ENCODE measurements at places on chromosomes 6 and 20.

- DNase-seq, result no peak
Measured at GRCh38 chr6:167295495-167296292, 4.6 kb downstream of the UNC93A start.

DNA sequence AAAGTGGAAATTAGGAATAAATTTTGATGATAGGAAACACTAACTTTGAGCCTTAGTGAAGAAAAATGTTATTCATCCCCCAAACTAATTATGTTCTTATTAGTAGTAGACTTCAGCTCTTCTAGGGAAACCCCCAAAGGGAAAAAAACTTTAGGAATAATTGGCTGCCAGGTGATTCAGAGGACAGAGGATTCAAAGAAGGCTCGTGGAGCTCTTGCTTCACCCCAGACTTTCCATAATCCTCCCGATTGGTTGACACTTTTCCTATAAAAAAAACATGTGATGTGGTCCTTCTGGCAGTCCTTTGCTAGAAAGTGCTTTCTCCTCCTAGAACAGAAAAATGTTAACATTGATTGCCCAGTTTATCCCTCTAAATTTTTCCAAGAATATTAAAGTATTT lies 5.6 kb upstream of the CCDC170 start:
- DNase-seq, result no peak

DNA sequence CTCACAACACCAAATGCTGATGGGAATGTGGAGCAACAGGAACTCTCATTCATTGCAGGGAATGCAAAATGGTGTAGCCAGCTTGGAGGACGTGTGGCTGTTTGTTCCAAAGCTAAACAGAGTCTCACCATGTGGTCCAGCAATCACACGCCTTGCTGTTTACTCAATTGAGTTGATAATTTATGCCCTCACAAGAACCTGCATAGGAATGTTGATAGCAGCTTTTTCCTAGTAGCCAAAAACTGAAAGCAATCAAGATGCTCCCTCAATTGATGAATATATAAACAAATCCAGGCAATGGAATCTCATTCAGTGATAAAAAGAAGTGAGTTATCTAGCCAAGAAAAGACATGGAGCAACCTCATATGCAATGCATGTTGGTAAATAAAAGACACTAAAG lies 15.6 kb upstream of the VSX1 start:
- DNase-seq, result no peak

- peak; percentile 24 for DNase-seq
Measured at GRCh38 chr6:15017261-15017660, 228.6 kb upstream of the JARID2 start.

GRCh38 chr20:37699202-37699601 lies 5.4 kb downstream of the CTNNBL1 start:
- DNase-seq, result peak; percentile 49

DNA sequence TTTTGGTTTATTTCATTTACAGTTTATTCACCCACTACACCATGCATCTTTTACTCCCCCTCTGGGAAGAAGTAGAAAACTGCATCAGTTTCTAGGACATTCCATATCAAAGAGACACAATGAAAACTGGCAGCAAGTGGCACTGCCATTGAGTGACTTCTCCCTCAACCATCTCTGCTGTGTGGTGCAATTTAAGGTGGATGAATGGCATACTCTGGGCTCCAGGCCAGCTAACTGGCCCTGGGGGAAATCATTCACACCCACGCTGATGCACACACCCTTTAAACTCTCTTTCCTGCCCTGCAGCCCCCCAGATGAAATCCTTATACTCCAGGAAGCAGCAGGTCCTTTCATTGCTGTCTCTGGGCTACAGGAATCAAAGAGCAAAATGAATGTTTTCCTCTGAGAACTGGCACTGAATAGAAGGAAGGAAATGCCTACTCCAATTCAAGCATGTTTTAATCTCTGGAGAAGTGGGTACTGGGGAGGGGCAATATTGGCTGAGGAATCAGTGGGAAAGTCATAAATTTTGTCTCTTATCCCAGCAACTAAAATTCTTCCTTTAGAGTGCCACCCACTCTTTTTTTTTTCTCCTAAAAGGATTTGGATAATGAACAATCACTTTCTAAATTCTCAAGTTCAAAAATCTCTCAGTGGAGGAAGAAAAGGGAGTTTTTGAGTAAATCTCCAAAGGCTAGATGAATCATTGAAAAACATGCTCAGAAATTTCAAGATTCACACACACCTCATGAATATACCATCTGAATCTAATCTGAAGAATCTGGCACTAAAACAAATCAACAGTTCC lies 16.9 kb upstream of the RFPL4B start:
- peak; percentile 35 for DNase-seq

DNA sequence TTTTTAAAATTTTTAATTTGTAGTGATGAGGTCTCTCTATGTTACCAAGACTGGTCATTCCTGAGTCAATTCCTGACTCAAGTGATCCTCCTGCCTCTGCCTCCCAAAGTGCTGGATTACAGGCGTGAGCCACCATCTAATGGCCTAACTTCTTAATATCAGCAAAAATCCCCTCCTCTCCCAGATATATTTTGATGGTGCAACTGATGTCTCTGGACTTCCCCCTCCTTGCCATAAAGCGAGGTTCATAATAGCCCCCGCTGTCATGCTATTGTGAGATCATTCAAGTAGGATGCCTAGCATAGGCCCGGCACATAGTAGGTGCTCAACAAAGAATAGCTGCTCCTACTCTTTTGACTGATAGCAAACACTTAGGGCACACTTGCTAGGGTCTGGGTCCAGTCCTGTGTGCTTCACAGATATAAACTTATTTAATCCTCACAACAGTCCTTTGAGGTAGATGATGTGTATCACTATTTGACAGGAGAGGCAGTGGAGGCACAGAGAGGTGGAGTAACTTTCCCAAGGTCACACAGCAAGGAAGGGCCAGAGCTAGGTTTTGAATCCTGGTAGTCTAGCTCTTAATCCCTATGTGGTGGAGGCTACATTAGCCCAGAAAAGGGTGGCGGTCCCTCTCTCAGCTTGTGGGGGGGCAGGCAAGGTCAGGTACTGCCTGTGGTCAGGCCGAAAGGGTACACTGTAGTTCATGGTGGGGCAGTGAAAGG lies 14.6 kb downstream of the SRC start:
- no peak for DNase-seq

DNA sequence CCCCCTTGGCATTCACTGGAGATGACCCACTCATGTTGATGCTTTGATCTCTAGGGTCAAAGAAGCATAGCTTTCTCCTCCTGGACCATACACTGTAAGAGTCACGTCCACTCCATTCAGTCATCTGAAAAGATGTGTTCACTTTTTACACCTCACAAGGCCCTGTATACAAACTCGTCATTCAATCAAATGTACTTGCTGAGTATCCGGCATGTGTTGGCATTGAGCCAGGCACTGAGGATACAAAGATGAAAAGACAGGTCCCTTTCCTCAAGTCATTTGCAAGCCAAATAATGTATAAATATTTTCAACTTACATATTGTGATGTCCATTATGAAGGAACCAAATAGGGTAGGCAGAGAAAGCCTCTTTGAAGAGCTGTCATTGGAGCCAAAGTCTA lies 32.6 kb upstream of the CSNK2A1 start:
- DNase-seq, result no peak

DNA sequence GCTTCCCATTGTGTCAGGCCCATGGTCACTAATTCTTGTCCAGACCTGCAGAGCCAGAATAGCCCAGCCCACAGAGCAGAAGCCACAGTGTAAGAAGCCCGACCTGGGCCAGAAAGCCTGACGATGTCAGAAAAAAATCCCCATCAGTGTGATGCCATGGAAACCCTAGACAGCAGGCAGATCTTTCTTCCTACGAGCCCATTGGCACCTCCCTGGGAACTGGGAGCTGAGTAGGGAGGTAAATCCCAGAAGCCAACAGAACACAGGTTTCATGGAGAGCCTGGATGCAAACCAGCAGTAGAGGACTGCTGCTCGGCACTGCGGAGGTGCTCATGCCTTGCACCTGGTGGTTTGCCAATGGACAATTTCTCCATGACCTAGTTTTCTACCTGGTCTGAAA lies 82.2 kb upstream of the SLC22A16 start:
- no peak for DNase-seq

- no peak for DNase-seq
Measured at GRCh38 chr6:131160254-131160758, 25.0 kb downstream of the AKAP7 start.

- no peak for DNase-seq
Measured at GRCh38 chr20:17419479-17420041, 111.6 kb downstream of the BFSP1 start.

DNA sequence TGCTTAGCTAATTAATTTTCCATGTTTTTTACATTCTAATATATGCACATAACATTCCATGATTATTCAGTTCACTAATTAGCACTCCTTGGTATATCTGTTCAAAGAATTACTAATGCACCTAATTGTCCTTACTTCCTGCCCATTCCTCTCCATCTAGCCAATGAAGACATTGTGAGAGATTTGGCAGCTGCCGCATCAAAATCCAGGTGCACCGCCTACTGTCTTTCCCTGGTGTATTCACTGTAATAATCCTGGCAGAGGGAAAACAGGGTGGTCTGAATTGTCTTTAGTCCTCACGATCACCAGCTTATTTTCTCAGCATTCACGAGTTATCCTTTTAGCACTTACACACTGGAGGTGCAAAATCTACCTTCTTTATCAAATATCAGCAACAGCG lies 61.0 kb upstream of the SCGN start:
- DNase-seq, result no peak

DNA sequence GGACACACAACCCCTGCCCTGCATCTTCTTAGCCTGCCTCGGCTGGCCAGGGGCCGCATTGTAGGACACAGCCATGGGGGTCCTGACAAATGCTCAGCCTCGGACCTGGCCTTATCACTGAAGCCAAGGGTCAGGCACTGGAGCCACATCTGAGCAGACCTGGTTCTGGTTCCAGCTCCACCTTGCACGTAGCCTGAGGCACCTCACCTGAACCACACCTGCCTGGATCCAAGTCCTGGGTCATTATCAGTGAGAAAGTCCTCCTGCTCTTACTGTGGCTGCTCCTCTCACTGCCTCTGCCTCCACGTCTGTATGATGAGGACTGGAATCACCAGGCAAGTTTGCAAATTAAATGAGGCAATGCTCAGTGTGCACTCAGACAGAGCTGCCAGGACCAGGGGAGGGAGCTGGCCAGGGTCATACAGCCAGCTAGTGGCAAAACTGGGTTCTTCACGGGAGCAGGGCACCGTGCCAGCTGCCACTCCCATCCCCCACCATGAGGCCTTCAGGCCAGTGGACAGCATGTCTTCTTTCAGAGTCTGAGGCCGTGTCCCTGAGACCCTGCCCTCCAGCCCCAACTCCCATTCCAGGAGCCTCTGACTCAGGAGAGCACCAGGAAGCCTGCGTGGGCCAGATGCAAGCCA lies 40.2 kb downstream of the MRPL14 start:
- DNase-seq, result peak; percentile 68

GRCh38 chr6:13668291-13668928 lies 43.2 kb downstream of the RANBP9 start:
- DNase-seq, result no peak

DNA sequence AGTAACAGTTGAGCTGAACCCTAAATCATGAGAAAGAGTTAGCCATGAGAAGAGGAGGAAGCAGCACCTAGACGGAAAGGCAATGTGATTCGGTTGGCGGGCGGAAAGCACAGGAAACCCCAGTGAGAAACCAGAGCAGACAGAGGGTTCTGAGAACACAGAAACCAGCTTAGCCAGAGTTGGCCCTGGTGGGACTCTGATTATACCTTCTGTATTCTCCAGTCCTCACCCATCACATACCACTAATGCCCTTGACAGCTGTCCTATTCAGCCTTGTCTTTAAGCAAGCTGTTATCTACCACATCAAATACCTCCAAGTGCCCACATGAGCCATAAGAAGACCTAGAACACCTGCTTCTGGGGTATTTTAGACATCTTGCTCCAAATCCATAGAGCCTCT lies 58.9 kb upstream of the LRRC1 start:
- no peak for DNase-seq

- DNase-seq, result no peak
Measured at GRCh38 chr20:59020938-59021551, 1.8 kb downstream of the TUBB1 start.

DNA sequence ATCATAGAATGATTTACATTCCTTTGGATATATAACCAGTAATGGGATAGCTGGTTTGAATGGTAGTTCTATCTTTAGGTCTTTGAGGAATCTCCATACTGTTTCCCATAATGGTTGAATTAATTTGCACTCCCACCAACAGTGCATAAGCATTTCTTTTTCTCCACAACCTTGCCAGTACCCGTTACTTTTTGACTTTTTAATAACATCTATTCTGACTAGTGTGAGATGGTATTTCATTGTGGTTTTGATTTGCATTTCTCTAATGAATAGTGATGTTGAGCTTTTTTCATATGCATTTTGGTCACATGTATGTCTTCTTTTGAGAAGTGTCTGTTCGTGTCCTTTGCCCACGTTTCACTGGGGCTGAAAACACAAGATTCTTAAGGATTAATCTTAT lies 107.3 kb downstream of the TINAG start:
- DNase-seq, result no peak

DNA sequence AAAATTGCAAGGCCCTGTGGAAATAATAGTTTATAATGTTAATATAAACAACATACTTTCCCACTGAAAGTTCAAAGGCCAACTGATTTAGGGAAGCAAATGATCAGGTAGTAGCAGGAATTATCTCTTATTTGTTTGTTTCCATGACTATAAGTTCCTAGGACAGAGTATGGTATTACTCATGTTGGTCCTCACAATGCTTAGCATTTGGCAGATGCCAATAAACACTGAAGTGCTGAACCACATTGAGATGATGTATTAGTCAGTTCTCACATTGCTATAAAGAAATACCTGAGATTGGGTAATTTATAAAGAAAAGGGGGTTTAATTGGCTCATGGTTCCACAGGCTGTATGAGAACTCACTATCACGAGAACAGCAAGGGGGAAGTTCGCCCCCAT lies 129.6 kb upstream of the NUP153 start:
- no peak for DNase-seq

DNA sequence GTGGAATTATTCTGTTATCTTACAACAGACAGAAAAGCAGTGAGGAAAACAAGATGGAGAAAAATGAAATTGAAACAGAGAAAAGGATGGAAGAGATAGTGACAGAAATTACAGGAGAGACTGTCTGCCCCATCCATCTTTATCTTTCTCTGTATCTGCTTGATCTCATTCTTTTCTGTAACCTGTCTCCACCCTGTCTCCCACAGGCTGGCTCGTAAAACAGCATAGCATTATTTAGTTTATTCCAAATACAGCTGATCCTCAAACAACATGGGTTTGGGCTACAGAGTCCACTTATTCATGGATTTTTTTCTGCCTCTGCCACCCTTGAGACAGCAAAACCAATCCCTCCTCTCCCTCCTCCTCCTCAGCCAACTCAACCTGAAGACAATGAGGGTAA lies 482.3 kb upstream of the JARID2 start:
- no peak for DNase-seq

GRCh38 chr6:128249429-128249828 lies 271.0 kb downstream of the PTPRK start:
- no peak for DNase-seq

- no peak for DNase-seq
Measured at GRCh38 chr20:20417876-20418676, 50.2 kb downstream of the INSM1 start.

GRCh38 chr6:132133736-132134445 lies 182.7 kb upstream of the CCN2 start:
- no peak for DNase-seq
